ENCODE measurements at places on chromosomes 6 and 20.

- DNase-seq = no peak
Observed at GRCh38 chr6:13261464-13261994, 66.8 kb downstream of the TBC1D7 start.

GRCh38 chr6:147226163-147226724 lies 22.0 kb downstream of the STXBP5 start:
- DNase-seq = no peak

DNA sequence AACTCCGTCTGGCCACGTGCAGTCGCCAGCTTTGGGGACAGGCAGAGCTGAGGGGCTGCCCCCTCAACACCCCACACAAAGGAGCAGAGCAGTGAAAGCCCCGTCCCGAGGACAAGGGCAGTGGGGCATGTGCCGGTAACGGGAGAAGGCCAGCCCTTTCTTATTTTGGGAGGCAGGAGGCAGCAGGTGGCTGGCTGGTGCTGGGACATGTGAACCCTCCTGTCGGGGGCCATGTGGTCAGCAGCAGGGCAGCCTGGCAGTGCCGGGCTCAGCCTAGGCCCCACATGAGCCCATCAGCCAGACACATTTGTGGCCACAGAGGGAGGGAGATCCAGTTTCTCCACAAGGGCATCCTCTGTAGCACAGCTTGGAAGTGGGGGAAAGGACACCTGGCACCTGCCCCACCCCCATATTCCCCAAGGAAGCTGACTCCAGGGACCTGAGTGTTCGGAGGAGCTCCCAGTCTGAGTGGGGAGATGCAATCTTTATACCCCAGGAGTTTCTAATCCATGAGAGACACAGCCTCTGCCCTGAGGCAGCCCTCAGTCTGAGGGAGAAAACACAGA lies 137.6 kb downstream of the MRPL14 start:
- no peak for DNase-seq

GRCh38 chr6:34317882-34318498 lies 69.2 kb upstream of the SMIM29 start:
- no peak for DNase-seq

- DNase-seq = no peak
Observed at GRCh38 chr6:85923013-85923430, 280.3 kb upstream of the SYNCRIP start.

DNA sequence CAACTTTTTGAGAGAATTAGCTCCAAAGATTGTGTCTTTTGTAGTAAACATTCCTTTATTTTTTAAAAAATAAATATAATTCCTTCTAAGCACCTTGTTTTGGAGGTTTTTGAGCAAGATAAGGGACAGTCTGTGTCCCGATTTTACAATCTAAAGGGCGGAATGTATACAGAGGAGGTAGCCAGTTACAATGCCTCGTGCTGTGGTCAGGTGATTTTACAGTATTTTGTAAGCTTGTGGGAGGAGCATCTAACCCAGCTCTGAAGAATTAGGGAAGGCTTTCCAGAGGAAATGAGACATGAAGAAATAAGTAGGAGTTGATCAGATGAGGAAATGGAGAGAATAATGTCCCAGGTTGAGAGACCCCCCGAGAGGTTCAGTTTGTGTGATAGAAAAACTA lies 1.3 kb downstream of the HINT3 start:
- no peak for DNase-seq

DNA sequence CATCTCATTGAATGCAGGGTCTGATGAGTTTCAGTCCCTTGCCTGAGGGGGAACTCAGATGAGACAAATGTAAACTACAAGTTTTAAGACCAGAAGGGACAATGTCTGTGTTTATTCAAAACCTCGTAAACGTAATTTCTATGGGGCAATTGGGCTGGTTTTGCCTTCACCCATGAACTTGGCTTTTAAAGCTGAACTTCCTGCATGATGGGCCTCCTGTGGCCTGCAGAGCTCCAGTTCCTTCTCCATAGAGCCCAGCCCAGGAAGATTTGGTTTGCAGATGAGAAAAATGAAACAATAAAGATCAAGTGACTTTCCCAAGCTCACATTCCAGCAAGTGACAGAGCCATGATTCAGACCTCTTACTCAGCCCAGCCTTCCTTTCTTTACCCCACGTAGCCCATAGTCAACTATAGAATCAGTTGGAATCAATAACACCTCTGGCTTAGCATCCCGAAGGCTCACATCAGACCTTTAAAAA lies 612.3 kb downstream of the UTRN start:
- no peak for DNase-seq

DNA sequence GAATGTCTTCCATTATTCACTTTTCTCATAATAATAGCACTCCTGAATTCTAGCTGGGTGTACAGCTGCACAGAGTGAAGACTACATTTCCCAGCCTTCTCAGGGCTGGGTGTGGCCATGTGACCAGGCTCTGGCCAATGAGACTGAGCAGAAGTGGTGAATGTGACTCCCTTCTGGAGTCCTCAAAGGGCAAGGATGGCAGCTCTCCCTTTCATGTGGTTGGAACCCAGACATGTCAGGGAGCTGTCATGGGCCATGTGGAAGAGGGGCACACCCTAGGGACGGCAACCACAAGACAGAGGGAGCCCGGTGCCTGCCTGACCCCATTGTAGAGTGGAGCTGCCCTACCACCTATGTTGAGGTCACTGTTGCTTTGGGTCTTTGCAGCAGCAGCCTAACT lies 312.8 kb upstream of the SULF2 start:
- DNase-seq = no peak

GRCh38 chr20:18225632-18226031 lies 62.7 kb upstream of the ZNF133 start:
- DNase-seq = no peak

DNA sequence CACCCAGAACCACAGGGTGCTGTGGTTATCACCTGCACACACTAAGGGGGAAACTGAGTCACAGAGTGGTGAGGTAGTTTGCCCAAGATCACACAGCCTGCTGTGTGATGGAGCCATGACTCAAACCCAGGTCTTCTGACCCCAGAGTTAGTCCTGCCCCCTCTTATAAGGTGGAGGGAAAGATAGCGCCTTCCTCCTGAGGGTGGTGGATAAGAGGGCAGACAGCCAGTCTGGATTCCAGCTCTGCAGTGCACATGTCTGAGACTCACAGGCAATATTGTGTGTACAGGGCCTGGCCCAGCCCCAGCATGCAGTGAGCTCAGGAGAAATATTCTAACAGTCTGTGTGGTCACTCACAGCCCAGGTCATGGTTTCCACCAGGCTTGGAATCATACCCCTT lies 393.7 kb downstream of the CDH4 start:
- no peak for DNase-seq

DNA sequence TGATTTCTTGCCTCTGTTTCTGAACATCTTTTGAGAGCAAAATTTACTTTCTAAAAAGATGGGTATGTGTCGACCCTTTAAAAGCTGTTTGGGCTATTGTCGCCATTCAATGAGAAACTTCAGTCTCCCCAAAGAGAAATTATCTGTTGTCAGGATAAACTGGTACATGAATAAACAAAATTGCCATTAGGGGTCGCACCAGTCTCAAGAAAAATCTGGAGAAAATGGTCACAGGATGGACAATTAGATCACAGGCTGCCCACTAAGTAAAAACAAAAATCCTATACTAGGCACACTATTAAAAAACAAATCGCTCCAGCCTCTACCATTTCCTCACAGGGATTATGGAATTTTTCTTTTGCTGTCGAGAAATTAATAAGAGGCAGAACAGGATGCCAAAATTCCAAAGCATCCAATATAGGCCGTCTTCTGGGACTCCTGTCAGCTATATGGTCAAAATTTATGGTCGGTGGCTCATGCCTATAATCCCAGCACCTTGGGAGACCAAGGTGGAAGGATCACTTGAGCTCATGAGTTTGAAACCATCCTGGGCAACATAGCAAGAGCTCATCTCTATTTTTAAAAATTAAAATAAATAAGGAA lies 5.5 kb upstream of the HLA-E start:
- peak; percentile 38 for DNase-seq

GRCh38 chr6:29745386-29745785 lies 22.2 kb downstream of the HLA-F start:
- DNase-seq = no peak

GRCh38 chr6:135860361-135860760 lies 8.9 kb downstream of the PDE7B start:
- DNase-seq = no peak

DNA sequence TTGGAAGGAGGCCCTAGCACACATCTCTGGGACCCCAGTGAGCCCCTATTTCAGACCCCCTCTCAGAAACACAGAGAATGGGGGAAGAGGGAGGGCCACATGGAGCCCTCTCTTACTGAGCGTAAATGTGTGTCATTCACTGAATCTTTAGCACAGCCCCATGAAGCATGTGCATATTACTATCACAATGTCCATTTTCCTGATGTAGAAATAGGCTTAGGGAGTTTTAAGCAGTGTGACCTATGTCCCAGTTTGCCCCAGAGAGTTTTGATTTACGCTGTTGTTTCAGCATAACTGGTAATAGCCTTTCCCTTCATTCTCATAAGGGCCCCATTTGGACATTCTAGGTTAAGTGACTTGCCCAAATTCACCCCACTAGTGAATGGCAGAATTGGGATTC lies 25.0 kb upstream of the TCP11 start:
- no peak for DNase-seq

DNA sequence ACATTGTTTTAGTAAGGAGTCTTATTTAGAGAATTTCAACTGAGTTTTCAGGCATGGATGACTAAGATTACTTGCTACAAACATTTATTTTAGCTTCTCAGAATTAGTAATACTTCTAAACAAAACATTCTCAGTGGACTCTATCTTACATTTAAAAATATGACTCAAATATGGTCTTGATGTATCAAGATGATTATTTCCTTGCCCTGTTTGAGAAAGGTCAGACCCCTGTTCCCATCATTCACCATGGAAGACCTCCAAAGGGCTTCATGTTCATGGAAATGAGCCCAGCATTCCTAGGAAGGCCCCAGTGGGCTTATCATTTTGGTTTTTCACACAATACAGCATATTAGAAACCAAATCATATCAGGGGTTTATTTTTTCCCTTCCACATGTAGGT lies 24.6 kb upstream of the TRPC4AP start:
- no peak for DNase-seq

GRCh38 chr20:46309945-46310344 lies 1.6 kb upstream of the CDH22 start:
- no peak for DNase-seq
